CD8-positive, alpha-beta memory T cell (primary cell): ENCODE measurements at places on chromosomes 16 and 17.

DNA sequence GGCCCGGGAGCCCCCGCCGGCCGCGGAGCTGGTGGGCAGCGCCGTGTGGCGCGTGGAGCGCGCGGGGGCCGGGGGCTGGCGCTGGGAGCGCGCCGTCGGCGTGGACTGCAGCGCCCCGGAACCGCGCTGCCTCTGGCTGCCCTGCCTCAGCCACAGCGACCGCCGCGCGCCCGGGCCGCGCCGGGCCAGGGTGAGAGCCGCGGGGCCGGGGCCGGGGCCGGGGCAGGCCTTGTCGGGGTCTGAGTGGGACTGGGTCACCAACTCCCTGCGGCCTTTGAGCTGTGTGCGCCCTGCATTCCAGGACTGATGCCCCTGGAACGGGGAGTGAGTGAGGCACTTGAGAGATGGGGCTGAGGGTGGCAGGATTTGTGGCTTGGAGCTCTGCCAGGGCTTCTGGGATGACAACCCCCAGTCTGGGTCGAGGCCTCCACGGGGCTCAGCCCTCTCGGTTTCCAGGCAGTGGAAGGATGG lies 25.7 kb downstream of the ARHGAP23 start:
- no peak for DNase-seq

- DNase-seq = no peak
These were observed 2.4 kb downstream of the NUP93 start for GRCh38 chr16:56732366-56732765.

DNA sequence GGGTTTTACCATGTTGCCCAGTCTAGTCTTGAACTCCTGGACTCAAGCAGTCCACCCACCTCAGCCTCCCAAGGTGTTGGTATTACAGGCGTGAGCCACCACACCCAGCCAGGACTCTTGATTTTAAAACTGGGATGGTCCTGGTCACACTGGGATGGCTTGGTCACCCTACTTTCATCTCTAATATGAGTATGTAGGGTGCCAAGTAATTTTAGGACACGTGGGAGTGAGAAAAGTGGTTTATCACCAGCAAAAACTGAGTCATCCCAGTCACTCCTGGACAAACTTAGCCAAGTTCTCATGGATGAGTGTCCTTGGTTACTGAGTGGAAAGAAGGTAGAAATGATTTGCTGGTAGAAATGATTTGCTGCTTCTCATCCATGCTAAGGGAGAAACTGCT lies 9.9 kb downstream of the CLEC19A start:
- no peak for DNase-seq

GRCh38 chr16:58582971-58583765 lies 46.5 kb downstream of the CNOT1 start:
- DNase-seq = no peak

DNA sequence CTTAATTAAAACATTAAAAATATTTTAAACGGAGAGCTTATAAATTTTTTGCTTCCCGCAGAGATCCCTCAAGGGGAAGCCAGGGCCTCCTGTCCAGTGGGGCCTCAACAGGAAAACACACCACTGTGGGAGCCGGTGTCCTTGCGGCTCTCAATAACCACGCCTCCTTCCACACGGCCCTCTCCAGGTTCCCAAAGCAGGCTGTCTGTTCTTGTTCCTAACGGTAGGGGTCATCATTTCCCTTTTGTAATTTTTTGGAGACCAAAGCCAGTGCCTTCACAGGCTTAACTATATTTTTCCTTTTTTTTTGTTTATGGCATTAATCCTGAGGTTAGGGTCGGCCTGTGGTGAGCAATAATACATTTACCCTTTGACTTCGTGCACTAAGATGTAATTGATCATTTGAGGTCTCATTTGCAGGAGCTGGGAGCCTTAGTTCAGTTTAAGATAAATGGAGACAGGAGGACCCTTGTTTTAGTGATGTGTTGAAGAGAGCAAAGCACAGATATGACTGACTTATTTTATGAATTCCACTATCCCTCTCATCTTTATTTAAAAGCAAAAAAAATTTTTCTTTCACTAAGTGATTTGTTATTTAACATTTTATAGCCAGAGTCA lies 77.5 kb upstream of the N4BP1 start:
- no peak for DNase-seq

DNA sequence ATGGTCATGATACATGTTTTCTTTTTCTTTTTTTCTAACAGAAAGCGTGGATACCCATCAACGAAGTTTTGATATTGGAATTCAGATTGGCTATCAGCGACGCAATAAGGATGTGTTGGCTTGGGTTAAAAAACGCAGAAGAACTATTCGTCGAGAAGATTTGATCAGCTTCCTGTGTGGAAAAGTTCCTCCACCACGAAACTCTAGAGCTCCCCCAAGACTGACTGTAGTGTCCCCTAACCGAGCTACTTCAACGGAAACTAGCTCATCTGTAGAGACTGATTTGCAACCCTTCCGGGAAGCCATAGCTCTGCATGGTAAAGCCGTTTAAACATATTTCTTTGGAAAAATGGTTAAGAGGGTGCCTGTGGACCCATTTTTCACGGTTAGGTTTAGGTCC lies 11.5 kb downstream of the HAPSTR1 start:
- DNase-seq = peak; percentile 44

GRCh38 chr17:78765821-78766220 lies 16.3 kb downstream of the CYTH1 start:
- no peak for DNase-seq

GRCh38 chr17:6526362-6527152 lies 29.8 kb downstream of the PITPNM3 start:
- no peak for DNase-seq

DNA sequence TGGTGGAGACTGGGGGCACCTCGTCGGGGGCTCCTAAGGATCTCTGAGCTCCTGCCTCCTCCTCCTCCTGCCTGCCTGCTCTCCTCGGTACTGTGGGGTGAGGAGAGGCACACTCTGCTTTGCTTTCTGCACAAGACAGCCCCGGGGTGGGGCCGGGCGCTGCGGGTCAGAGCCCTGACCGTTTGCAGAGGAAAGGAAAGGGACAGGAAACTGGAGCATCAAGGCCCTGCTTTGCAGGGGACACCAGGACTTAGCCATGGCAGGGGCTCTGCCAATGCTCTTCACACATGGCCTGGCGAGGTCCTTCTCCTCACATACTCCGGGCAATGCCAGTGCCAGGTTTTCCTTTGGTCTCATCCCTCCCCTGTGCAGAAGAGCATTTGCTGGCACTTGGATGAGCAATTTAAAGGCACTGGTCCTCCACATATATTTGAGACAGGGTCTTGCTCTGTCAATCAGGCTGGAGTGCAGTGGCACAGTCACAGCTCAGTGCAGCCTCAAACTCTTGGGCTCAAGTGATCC lies 23.8 kb upstream of the DOC2B start:
- no peak for DNase-seq
